Activated T-cell treated with anti-CD3 and anti-CD28 coated beads for 48 hours (primary cell): ENCODE measurements at places on chromosomes 13 and 19.

DNA sequence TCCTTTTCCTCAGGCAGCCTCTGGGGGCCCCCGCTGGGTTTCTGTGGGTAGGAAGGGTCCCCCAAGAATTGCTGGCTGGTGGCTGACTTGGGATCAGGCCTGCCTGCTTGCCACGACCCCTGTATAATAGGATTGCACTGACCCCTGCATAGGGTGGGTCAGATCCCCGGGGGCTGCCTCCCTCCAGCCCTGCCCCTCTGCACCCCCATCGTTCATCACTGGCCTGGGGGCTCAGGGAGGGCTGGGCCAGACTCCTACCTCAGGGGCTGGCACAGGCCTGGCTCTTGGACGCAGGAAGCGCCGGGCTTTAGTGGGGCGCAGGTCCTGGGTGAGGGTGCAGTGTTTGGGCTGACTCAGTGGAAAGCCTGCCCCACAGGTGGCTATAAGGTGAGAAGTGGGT, 10.6 kb downstream of the NDUFB7 start:
- DNase-seq, result no peak

DNA sequence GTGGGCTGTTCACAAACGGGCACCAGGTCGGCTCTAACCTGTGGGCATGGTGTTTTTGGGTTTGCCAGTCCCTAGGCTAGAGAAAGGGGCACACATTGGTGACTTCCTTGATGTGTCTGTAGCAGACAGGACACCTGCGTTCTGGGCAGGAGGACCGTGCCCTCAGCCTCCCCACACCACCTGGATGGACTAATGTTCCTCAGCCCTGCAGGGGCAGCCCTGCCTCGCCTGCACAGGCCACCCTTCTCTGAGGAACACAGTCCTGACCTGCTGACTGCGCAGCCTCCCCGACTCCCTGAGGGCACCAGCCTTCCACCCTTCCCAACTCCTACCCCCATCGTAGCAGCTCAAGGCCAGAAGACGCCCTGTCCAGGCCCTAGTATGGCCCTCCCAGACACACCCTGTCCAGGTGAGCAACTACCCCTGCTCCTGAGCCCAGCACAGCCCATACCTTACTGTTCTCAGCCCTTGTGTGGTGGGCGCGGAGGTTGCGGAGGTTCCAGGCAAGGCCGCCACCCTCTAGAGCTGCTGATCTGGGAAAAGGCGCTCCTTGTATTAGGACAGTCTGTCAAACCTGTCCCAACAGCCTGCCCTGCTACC, 55.7 kb downstream of the GGACT start:
- no peak for DNase-seq

- DNase-seq, result no peak
Observed at GRCh38 chr13:90084684-90085290, 1262.7 kb upstream of the MIR17HG start.

- DNase-seq, result no peak
Observed at GRCh38 chr13:113884821-113885220, 20.9 kb upstream of the GAS6 start.

- DNase-seq, result no peak
Observed at GRCh38 chr13:28347456-28348371, 147.2 kb downstream of the FLT1 start.

GRCh38 chr19:17135001-17135853, 59.6 kb downstream of the MYO9B start:
- peak; percentile 12 for DNase-seq

GRCh38 chr19:43660971-43661360, 9.0 kb downstream of the PLAUR start:
- DNase-seq, result no peak

GRCh38 chr13:33353210-33353609, 67.7 kb upstream of the STARD13 start:
- no peak for DNase-seq

- DNase-seq, result no peak
Observed at GRCh38 chr13:23921451-23921888, 24.2 kb upstream of the C1QTNF9B start.

DNA sequence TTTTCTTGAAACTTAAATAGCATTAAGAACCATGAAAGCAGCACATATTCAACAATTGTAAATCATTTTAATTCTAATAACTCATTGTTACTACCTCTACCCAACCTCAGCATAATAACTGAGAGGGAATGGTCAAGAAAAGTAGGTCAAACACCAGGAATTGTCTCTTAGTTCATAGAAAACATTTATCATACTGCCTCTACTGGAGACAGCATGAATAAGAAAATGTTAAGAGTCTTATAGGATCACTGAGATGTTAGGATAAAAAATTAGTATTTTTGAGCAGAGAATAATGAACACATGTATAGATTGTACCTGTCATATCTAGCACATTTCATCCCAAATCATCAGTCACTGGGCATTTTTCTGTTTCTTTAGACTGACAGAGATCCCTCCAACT, 515.3 kb downstream of the PCDH9 start:
- no peak for DNase-seq

- no peak for DNase-seq
Observed at GRCh38 chr13:113802761-113803160, 43.7 kb downstream of the TMEM255B start.

DNA sequence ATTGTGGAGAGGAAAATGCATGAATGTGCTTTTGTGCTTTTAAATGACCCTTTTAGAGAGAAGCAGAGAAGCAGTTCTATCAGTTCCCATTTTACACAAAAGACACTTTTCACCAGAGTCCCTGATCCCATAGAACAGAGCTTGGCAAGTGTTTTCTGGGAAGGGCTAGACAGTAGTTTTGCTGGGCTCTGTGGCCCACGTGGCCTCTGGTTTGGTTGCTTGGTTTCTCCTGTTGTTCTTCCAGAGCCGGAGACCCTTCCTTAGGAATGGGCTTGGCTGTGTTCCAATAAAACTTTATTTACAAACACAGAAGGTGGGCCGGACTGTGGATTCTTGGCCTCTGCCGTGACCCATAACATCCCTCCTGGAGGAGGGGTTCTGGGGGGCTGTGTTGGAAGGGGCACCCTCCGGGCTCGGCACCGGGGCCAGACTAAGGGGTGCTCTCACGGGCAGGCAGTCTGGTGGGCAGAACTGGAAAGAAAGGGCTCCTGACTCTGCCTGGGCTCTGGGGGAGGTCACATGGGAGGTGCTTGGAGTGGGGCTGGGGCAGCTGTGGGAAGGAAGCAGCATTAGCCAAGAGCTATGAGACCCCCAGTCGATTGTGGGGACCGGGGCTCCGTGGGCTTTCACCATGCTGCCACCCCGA, 3.2 kb downstream of the SPPL2B start:
- no peak for DNase-seq

DNA sequence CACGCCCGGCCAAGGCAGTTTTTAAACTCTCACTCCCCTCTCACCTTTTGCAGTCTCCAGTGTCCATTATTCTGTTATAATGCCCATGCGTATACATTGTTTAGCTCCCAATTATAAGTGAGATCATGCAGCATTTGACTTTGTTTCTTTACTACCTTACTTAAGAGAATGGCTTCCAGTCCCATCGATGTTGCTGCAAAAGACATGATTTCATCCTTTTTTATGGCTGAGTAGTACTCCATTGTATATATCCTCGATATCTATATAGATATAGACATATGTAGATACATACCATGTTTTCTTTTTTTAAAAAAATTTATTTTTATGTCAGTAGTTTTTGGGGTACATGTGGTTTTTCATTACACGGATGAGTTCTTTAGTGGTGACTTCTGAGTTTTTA, 8.4 kb downstream of the OR7D2 start:
- DNase-seq, result no peak
